Dorsolateral prefrontal cortex (tissue), 122 donors: ENCODE measurements at places on chromosomes 5 and 9.

GRCh38 chr5:174767670-174768069 is 43.3 kb downstream of the MSX2 start:
- DNase-seq: no peak

- DNase-seq: no peak
These were observed 42.6 kb upstream of the APC start for GRCh38 chr5:112694853-112695709.

DNA sequence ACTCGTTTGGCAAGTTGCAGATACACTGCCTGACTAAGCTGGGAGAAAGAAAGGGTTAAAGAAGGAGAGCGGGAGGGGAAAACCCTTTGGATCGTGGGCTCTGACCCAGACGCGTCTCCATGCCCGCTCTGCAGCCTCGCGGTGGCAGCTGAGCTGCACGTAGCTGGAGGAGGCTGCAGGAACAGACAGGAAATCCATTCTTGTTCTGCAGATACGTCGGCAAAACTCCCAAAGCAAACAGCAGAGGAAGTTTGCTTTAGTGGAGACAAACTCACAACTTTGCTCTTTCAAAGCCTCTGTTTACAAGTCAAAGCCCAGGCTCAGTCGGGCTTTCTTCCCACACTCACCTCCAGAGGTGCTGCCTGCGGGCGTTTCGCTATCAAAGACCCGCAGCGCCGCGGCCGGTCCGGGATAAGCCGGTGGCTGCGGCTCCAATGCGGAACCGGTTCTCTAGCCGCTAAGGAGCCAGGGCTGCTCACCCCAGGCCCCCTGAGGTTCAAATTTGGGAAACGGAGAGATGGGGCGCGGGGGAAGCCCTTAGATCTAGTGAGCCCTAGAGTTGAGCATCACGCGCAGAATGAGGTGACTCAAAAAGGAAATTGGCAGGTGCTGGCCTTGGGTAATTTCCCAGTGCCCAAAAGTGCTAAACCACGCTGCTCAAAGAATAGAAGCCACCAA is 60.7 kb downstream of the MAT2B start:
- DNase-seq: peak; percentile 40

GRCh38 chr5:19886123-19886917 is 101.7 kb downstream of the CDH18 start:
- no peak for DNase-seq

GRCh38 chr9:116287721-116288120 is 134.1 kb downstream of the PAPPA start:
- DNase-seq: no peak

DNA sequence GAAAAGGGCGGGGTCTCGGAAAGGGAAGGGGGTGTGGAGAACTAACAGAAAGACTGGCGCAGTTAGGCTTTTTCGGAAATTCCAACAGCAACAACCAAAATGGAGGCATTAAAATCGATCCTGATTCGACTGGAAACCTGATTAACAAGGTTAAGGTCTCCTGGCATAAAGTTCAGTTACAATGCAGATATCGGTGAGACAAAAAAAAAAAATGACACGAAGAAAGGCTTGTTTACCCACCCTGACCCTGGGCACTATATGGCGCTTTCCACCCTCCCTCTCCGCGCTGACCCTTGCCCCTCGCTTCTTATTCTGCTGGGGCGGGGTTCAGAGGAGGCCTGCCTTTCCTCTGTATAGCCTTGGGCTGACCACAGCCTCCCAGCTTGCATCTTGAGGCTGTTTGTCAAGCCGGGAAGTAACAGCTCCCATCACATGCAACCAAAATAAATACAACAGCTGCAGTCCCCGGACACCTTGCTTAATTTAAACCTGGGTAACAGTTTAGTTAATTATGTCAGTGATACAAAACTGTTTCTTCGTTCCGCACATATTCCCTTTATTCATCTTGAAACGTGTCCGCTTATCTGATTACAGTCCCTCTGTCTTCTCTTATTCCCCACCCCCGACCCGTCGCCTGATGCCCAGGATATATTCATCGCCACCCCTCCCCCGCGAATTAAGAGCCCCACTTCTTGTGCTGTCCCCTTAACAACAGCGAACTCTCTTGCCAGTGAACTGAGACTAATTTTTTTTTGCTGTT is 795 bp upstream of the PJA2 start:
- DNase-seq: peak; percentile 63

- no peak for DNase-seq
These were observed 654.6 kb downstream of the IRX1 start for GRCh38 chr5:4250254-4250653.

- no peak for DNase-seq
These were observed 1378.1 kb downstream of the EFNA5 start for GRCh38 chr5:106292654-106293053.

DNA sequence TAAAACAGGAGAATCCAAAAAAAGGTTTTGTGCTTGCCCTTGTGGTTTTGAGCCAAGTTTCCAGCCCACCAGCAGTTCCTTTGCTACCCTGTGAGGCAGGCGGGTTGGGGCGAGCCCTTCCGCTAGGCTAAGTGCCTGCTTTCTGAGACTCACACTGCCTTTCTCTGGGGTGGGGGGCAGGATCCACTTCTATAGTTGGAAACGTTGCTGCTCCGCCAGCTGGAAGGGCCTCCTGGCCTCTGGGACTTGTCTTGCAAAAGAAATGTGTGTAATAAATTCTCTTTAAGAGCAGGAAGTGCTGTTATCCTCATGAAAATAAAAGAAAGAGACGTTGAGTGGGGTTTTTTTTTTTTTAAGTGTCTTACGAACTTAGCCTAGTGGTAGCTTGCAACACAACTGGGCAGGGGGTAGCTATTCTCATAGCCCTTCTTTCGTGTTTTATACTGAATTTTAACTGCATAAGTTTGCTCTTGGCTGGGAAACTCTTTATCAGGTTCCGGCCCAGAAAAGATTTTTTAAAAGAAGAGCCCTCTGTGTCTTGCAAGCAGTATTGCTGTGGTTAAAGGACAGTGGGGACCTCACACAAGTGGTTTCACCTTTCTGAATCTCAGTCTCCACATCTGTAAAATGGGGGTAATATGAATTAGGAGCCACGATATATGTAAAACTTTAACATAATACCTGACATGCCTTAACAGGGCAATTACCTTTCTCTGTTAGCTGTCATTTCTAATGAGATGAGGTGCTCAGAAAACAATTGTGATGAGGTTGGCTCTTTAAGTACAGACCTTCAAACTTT is 19.8 kb downstream of the JADE2 start:
- no peak for DNase-seq

- DNase-seq: no peak
These were observed 14.6 kb downstream of the TMEM171 start for GRCh38 chr5:73135021-73135420.

- peak; percentile 77 for DNase-seq
These were observed 14.6 kb downstream of the LCN10 start for GRCh38 chr9:136728080-136728547.

GRCh38 chr5:145984072-145984471 is 47.7 kb downstream of the SH3RF2 start:
- no peak for DNase-seq

GRCh38 chr5:168298949-168299348 is 7.5 kb downstream of the WWC1 start:
- no peak for DNase-seq

GRCh38 chr5:148125641-148126040 is 42.7 kb upstream of the SPINK14 start:
- no peak for DNase-seq

DNA sequence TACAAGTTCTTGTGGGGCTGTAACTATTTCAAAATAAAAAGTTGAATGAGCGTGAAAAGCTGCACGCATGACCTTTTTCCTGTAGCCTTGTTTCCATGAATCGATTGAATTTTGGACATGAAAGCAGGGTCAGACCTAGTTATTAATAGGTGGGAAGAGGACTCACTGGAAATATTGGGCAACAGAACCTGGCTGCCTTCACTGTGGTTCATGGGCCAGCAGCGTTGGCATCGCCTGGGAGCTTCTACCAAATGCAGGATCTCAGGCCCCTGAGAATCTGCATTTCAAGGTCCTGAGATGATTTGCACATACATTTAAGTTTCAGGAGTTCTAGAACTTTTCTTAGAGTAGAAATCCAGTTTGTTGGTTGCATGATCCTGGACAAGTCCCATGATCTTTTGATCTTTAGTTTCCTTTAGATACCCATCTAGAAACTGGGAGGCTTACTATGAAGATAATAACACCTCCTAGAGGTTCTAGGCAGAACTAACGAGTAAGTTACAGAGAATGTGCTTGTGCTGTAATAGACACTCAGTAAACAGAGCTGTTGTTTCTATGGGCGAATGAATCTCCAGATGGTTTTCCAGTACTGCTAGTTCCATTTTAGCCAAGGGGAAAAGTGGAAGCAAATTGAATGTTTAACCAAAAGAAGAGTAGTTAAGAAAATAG is 12.4 kb downstream of the ANKRD33B start:
- DNase-seq: no peak

- DNase-seq: no peak
These were observed 803.1 kb upstream of the WWC1 start for GRCh38 chr5:167488371-167488770.

- no peak for DNase-seq
These were observed 16.7 kb downstream of the ANXA6 start for GRCh38 chr5:151140686-151141459.

DNA sequence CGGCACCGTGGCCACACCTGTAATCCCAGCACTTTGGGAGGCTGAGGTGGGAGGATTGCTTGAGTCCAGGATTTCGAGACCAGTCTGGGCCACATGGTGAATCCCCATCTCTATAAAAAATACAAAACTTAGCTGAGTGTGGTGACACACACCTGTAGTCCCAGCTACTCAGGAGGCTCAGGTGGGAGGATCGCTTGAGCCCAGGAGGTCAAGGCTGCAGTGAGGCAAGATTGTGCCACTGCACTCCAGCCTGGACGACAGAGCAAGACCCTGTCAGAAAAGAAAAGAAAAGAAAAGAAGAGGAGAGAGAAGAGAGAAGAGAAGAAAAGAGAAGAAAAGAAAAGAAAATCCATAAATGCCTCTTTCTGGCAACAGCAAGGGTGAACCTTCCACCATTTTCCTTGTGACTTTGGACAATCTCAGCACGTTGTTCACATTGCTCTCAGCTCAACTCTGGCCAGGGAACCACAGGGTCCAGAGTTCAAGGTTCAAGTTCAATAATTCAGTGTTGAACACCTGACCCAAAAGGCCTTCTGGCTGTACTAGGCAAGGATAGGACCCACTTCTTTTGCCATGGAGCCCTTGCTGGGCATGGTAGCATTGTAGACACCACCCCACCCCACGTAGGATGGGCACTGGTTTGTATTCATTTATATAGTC is 14.6 kb upstream of the DUSP1 start:
- DNase-seq: no peak

GRCh38 chr9:840343-840742 is 1.2 kb upstream of the DMRT1 start:
- DNase-seq: no peak

DNA sequence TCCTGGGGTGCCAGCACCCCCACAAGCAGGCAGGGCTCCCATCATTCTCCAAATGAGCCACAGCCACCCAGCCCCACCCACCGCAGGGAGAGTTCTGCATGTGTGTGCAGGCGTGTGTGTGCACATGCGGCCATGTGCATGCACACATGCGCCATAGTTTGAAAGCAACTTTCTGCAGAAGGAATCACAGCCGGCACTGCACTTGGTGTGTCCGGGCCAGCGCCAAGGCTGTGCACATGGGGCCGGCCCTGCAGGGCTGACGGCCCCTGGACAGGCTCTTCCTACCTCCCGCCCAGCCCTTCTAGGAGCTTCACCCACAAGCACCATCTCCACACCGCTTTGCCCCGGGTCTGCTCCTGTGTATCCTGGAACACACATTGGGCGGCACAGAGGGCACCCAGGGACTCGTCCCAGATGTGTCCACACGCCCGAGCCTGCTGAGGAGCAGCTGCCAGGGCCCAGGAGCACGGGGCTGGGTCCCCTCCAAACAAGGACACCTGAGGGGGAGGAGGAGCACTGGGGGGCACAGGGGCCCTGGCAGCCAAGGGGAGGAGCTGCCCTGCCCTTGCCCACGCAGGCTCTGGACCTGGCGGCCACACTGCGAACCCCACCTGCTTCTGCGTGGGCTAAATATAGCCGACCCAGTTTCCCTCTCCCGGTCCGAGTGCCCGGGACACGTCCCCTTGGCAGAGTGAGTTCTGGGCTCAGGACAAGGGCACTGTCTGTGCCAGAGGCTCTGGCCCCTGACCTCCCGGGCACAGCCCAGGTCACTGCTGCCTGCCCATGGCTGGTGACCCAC is 19.1 kb downstream of the TPPP start:
- peak; percentile 42 for DNase-seq

DNA sequence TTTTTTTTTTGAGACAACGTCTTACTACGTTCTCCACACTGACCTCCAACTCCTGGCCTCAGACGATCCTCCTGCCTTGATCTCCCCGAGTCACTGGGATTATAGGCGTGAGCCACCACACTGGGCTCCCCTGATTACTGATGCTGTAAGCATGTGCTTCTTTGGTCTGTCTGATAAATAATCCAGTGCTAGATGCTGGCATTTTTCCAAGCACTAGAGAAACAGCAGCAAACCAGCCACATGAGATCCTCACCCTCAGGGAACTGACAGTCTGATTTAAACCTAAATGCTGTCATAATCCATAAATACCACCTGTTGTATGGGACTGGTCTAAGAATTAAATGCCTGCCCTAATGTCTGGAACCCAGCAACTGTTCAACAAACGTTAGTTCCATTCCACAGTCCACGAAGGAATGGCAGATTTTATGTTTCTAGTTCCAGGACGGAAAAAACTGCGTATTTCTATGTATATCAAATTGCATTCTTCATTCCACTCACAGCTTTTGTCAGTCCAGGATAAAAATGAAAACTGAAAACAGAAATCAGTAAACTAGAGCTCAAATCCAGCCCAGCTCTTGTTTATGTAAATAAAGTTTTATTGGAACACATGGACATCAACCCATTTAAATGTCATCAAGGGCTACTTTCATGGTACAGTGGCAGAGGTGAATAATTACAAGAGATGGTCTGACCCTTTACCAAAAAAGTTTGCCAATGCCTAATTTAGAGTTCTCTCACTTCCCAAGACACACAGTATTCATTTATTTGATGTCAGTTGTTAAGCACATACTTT is 20.1 kb downstream of the SLC35D2 start:
- DNase-seq: no peak

GRCh38 chr5:154090656-154091055 is 51.9 kb downstream of the MFAP3 start:
- DNase-seq: no peak

DNA sequence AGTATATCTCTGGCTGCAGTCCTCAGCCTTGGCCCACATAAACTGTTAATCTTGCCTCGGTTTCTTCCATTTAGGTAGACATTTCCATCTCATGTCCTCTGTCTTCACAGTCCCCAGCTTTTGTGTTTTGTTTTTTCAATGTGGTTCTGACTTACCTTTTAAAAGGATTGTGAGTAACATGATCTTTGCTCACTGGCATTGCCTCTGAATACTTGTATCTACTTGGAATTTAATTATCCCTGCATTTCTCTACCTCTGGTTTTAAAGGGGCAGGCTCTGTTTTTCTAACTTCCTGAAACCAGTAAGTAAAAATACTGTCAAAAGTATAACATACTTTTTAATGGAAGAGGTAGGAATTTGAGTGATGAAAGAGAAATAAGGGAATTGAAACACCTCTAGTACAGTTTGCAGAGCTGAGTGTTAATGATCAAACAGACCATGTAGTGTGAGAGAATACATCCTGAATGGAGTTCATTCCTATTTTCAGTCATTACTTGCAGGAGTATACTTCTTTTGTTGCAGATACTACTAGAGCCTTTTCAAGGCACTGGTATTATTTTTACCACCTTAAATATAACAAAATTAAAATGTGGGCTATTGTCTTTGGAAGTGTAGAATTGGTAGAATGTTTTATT is 62.6 kb downstream of the MTREX start:
- no peak for DNase-seq
